T-helper 2 cell treated with Interferon-gamma antibody and Interleukin-4, amounts not matched to agents 5 μg/mL and 100 μg/mL, for 36 hours (primary cell): ENCODE measurements at places on chromosomes 3 and 15.

GRCh38 chr3:109081746-109082510 is 36.0 kb downstream of the MORC1 start:
- H3K36me3 ChIP-seq, result no peaks in the 10 kb centered on the region
- no peaks in the 10 kb centered on the region for H3K4me1 ChIP-seq
- peak; percentile 26 for DNase-seq
- no peak overlapping the region for H3K27ac ChIP-seq
- peaks cover 29% of the 10 kb centered on the region for H3K27me3 ChIP-seq

- H3K27ac ChIP-seq, result no peak overlapping the region
- no peak for DNase-seq
- H3K36me3 ChIP-seq, result no peaks in the 10 kb centered on the region
- H3K27me3 ChIP-seq, result peaks cover 30% of the 10 kb centered on the region
- peaks cover under 1% of the 10 kb centered on the region for H3K4me1 ChIP-seq
Measured at GRCh38 chr15:41653760-41654159, 6.4 kb upstream of the MGA start.

DNA sequence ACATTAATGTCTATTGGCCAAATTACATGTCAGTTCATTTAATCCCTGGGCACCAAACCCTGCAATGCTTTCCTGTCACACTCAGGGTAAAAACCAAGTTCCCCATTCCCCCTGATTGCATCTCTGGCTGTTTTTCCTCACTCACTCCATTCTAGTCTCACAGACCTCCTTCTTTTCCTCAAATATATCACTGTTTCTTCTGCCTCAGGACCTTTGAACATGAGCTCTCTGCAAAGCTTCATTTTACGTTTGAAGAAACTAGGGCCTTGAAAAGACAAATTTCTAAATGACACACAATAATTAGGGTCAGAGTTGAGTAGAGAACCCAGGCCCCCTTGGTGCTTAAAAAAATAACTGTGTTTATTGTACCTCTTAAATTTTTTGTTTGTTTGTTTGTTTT is 230.6 kb downstream of the THRB start:
- DNase-seq, result no peak
- H3K27me3 ChIP-seq, result peaks cover 13% of the 10 kb centered on the region
- H3K36me3 ChIP-seq, result no peaks in the 10 kb centered on the region
- no peaks in the 10 kb centered on the region for H3K4me1 ChIP-seq
- H3K27ac ChIP-seq, result no peak overlapping the region
- no peak overlapping the region for H3K4me3 ChIP-seq

- DNase-seq, result no peak
- H3K27me3 ChIP-seq, result peaks cover 17% of the 10 kb centered on the region
- H3K27ac ChIP-seq, result no peak overlapping the region
- H3K36me3 ChIP-seq, result no peaks in the 10 kb centered on the region
- peaks cover 2% of the 10 kb centered on the region for H3K4me1 ChIP-seq
Measured at GRCh38 chr3:31241533-31241932, 291.2 kb upstream of the STT3B start.

- no peak overlapping the region for H3K4me3 ChIP-seq
- no peak for DNase-seq
- H3K36me3 ChIP-seq, result no peaks in the 10 kb centered on the region
Measured at GRCh38 chr3:101637451-101637850, 39.5 kb downstream of the ZBTB11 start.
